Activated naive CD4-positive, alpha-beta T cell treated with anti-CD3 and anti-CD28 coated beads, Interleukin-2, amount 50 U/mL, for 72 hours (primary cell): ENCODE measurements at places on chromosomes 2 and 18.

DNA sequence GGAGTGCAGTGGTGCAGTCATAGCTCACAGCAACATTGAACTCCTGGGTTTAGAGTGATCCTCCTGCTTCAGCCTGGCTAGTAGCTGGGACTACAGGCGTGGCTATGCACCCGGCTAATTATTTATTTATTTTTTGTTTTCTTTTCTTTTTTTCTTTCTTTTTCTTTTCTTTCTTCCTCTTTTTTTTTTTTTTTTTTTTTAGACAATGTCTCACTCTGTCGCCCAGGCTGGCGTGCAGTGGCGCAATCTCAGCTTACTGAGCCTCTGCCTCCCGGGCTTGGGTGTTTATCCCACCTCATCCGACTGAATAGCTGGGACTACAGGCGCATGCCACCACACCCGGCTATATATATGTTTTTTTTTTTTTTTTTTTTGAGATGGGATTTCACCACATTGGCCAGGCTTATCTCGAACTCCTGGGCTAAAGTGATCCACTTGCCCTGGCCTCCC, 1.4 kb upstream of the ANXA4 start:
- no peak for DNase-seq

- DNase-seq, result no peak
These were observed 265.7 kb downstream of the ICOS start for GRCh38 chr2:204202253-204202652.

- DNase-seq, result no peak
These were observed 322.0 kb upstream of the SOX11 start for GRCh38 chr2:5370158-5370557.

DNA sequence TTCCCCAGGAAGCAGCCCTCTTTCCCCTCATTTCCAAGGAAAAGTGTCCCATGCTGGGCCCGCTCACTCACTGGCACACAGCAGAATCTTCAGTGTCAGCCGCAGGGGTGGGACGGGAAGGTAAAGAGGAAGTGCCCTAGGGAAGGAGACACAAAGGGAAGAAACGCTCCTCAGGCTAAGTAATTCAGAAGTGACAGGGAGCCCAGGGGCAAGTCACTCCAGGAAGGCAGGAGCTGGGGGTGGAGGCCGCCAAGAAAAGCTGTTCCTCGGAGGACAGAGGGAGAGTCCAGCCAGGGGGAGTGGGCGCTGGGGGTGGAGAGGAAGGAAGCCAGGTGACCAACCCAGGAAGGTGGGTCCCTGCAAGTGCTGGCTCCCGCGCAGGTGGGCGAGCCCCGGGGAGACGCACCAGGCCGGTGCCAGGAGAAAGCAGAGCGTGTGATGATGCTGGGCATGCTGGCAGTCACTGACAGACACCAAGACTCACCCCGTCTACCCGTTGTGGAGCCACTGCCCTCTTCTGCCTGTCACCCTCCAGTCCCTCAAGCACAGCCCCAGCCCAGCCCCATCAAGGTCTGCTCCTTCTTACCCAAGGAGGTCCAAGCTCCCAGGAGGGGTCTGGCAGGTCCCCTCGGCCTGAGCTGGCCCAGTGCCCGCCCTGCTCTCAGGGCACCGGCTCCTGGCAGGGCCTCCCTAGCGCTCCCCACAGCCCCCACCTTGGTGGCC, 21.7 kb downstream of the HDAC4 start:
- DNase-seq, result no peak

DNA sequence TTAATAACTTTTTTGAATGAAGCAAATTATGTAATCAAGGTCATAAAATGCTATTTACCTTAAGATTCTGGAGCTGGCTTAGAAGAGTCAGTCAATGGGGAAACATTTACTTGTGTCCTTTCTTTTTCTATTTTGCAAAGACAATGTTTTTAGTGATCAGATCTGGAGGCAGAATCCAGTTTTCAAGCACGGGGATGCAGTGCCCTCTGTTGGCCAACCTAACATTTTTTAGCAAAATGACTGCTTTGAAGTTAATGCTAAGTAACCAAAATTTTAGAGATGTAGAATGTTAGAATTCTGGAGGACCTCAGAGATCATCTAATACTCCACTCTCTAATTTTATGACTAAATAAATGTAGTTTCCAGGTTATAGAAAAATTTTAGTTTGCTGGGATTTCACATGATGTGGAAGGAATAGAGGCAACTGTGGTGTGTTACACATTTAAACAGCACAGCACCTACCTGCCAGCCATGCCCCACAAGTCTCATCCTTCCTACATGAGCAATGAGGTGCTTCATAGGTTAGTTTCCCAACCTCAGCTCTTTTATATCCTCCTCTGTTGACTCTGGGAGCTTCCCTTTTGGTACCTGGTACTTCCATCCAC, 23.6 kb upstream of the SLC9A4 start:
- no peak for DNase-seq

DNA sequence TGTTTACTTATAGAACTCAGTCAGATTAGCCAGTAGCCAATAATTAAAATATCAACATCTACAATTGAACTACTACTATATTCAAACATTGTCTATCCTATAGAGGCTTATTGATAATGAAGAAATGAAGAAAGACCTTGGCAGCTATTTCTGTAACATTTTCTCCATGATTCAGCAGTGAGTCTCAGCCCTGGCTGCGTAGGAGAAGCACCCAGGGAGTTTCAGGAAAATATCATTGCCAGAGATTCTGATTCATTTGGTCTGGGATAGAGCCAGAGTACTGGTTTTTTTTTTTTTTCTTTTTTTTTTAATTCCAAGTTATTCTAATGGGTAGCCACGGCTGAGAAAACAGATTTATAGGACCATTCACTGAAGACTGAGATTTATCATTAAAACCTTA, 404.8 kb downstream of the TXNL1 start:
- DNase-seq, result no peak

DNA sequence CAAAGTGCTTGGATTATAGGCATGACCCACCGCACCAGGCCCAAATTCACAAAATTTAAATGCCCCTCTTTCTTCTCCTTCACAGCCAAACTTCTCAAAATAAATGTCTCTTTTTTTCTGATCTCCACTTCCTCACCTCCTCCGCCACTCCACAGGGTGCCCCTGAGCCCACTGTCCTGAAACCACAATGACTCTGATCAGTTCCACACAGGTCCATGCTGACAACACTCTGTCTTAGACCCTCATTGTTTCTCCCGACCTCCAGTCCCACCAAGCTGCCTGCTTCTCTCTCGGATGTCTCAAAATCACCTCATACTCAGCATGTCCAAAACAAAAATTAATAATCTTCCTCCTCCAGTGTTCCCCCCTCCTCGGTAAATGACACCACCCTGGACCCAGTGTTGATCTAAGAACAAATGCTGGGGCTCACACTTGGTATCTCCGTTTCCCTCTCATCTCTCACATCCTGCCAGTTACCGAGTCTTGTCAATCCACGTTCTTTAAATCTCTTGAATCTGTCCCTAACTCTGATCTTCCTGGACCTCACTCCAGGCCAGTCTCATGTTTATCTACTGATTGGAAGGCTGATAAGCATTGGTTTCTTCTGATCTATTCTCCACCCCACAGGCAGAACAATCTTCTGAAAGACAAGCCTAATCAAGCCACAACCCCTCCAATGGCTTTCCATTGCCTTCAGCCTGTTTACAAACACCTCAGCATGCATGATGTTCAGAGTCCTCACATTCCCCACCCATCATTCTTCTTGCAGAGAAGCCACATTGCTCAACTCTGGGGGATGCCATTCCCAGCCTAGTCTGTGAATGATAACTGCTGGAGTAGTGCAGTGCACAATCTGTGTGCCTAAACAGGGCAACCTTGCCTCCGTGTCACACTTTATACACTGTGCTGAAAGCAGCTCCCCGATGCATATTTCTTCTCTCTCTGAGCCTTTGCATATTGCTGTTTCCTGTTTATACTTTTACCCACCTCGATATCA, 12.4 kb upstream of the ANKRD44 start:
- DNase-seq, result no peak

DNA sequence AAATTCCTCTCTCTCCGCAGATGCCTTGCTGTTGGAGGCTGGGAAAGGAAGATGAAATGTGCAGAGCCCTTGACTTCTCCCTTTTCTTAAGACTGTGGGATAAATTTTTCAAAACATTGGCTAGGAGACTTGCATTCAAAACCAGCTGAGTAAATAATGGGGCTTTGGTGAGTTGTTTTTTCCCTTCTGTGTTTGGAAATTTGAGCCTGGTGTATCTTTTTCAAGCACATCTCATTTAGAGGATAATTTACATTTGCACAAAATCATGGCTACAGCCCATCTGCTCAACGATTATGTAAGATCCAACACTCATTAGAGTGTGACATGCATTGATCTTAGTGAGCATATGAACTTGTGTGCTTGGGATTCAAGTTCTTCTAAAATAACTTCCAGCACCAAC, 112.1 kb upstream of the ATP8B1 start:
- no peak for DNase-seq

DNA sequence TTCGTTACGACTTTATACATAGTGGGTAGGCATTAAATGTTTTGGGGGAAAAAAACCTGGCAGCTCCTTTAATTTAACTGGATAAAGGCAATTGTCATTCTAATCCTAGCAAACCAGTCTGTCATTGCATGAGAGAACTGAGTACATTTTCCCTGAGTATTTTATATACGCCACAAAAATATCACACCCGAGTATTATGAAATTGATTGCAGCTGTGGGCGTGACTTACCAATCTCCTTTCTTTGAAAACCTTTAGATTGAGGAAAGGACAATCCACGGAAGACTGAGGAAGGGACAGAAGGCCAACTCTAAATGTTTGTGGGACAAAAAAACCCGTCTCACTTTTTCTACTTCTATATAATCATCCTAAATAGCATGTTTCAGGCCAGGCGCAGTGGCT, 9.0 kb downstream of the TM4SF20 start:
- DNase-seq, result no peak
